ENCODE measurements at places on chromosomes 11 and 22.

DNA sequence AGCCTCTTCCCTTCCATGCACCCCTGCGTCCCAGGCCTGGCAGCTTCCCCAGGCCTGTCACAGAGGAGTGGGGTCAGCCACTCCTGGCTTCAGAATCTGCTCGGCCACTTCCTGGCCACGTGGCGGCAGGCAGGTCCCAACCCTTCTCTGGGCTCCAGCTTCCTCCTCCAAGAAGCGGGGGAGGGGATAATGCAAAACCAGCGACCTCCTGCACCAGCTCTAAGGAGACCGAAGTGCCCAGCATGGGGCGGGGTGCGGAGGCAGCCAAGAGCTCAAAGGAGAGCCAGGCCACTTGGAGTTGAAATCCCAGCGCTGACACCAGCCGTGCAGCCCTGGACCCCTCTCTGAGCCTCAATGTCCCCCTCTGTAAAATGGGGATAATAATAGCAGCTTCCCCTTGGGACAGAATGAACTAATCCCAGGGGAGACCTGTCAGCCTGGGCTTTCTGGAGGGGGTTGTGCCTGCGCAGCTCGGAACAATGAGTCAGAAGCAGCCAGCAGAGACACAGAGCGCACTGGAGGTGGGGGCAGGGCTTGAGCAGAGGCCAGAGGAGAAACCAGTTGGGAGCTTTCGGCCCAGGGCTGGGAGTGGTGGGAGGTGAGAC lies 22.8 kb upstream of the PICK1 start:
- DNase-seq, result peak; percentile 97

DNA sequence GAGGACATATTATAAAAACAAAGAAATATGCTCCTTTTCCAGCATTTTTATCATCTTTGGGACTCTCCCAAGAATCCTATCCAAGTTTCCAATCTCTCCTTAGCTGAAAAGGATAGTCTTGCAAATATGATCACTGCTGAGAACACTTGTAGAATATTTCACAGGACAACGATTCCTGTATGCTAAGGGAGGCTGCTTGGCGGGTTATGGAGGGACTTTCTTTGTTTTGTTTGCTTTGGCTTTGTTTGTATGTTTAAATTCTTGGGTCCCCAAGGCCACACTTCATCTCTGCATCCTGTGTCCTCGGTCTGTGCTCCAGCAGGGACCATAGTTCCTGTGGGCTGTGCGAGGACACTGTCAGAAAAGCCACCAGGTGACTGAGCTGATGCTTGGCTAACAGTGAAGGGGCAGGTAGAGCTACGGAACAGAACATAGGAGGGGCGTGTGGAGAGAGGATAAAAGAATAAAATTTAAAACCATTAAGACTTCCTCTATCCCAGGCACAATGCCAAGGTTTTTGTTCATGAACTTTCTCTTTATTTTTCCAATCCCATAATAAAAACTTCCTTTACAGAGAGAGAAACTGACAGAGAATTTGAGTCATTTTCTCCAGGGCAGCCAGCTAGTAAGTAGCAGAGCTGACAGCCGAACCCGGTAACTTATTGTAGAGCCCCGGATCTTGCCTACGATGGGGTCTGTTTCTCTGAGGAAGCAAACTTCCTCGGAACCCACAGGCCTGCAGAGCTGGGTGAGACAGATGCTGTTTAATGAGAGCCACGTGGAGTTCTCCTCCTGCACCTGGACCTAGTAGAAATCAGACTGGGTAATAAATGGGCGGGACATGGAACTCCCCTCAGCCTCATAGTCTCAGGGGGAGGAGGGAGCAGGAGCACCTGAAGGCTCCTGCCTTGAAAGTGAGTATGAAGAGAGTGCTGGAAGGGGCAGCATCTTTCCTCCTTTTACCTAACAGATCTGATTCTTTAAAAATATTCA lies at the start of gene IZUMO1R:
Gene IZUMO1R (plus strand): TSS at position 615 of the 993 bp plus-strand sequence. CDS start 1,057 bp downstream, outside the sequence.
- no peak for DNase-seq

GRCh38 chr11:68990995-68991780 lies 10.4 kb upstream of the MRGPRD start:
- no peak for DNase-seq

GRCh38 chr11:78331711-78332110 lies 85.9 kb downstream of the GAB2 start:
- DNase-seq, result no peak

DNA sequence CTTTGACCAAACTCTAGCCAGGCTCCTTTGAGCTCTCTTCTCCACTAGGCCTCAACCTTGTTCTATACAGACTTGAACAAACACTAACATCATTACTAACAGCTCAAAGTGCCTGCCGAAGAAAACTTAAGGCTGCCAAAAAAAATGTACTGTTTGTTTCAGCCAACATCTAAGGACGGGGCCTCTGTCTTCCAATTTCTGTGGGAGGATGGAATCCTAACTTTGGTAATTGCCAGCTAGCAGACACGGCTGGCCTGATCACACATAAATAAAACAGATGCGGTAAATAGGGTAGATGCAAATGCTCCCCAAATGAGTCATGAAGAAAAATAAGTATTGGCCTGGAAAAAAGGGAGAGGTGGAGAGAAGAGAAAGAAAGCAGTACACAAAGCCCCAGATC lies 394.3 kb downstream of the TMEM135 start:
- DNase-seq, result peak; percentile 66

DNA sequence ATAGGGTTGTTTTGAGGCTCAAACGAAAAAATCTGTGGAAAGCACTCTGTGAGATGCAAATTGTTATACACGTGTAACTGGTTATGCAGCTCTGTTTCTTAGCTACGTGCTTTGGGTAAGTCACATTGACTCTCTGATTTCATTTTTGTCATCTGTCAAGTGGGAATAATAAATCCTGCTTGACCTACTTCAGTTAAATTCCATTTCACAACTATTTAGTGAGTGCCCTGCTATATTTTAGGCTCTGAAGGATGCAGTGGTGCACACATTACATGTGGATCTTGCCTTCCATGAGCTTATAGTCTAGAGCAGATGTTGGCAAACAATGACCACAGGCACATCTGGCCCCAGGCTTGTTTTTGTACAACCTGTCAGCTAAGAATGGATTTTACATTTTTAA lies 133.6 kb upstream of the PLET1 start:
- no peak for DNase-seq

- peak; percentile 24 for DNase-seq
Observed at GRCh38 chr11:62012451-62012831, 45.0 kb upstream of the FTH1 start.

- DNase-seq, result peak; percentile 72
Observed at GRCh38 chr11:112166562-112166961, 610 bp upstream of the TEX12 start.

GRCh38 chr11:18668131-18668530 lies 30.4 kb upstream of the TMEM86A start:
- DNase-seq, result no peak

DNA sequence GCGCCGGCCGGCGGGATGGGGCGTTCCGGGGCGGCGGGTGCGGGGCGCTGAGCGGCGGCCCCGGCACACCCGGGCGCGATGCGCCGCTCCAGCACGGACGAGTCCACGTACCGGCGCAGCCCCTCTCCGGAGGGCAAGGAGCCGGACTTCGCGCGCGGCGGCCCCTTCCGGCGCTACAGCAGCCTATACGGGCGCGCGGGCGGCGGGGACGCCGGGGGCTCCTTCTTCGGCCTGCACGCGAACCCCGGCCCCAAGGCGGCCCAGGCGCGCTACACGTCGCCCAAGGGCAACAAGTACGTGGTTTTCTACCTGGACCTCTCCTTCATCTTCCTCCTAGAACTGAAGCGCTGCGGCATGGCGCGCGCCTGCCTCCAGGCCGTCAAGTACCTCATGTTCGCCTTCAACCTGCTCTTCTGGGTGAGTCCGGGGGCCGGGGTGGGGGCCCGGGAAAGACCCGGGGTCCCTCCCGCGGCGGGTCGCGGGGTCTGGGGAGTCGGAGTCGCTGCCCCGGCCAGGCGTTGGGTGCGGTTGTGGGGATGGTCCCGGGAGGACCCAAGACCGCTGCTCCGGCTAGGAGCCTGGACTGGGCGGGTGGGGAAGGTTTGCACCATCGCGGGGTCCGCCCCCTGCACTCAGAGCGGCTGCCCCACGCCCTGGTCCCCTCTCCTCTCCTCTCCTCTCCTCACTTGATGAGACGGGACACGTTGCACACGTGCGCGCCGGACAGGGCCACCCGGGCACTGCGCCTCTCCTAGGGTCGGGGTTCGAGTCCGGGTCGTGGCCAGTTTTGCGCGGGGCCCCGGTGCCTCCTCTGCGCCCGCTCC lies 7.5 kb downstream of the TSPAN4 start:
- DNase-seq, result no peak

GRCh38 chr22:43488031-43488866 lies 76.4 kb downstream of the MPPED1 start:
- no peak for DNase-seq

DNA sequence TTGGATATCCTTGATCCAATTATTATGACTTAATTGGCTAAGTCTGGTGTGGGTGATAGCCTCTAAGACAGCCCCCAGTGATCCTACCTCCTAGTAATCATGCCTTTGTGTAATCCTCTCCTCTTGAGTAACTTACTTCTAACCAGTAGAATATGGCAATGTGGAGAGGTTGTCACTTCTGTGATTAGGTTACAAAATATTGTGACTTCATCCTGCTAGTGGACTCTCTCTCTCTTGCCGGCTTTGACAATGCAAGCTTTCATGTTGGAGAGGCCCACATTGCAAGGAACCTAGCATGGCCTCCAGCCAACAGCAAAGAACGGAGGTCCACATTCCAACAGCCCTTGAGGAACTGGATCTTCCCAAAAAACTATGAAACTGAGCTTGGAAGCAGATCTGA lies 19.5 kb downstream of the YPEL4 start:
- DNase-seq, result no peak

DNA sequence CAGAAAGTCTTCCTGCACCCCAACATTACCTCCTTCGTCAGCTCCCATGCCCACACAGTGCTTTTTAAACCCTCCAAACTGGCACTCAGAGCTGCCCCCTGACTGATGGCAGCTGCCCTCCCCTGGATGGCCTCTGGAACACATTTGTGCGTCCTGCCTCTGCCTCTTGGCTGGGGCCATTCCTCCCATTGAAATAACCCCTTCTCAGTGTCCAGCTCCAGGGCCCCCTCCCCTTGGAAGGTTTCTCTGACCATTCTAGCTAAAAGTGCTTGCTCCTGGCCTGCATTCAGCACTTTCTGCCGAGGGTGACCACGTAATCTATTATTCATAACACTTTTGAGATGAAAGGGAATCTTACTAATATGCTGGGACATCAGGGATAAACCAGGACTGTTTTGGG lies 130.0 kb downstream of the PARVA start:
- DNase-seq, result no peak

GRCh38 chr22:49873228-49873940 lies 19.7 kb downstream of the ZBED4 start:
- DNase-seq, result no peak

DNA sequence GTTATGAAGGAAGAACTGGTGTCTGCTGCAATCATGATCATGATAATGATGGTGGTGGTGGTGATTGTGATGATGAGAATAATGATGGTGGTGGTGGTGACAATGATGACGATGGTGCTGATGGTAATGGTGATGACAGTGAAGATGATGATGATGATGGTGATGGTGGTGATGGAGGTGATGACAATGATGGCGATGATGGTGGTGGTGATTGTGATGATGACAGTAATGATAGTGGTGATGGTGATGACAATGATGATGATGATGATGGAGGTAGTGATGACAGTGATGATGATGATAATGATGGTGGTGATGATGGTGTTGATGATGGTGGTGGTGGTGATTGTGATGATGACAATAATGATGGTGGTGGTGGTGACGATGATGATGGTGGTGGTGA lies 52.8 kb upstream of the ANO1 start:
- no peak for DNase-seq

All from GM03348 (cell line).